ENCODE measurements at places on chromosomes 4 and X. TPM values are rescaled to one million over a fixed set of nuclear protein-coding genes. Genes with fewer than 3 reads are reported as not detected.

Gene SLC49A3
- total RNA-seq = 0.21 TPM

Gene ARR3
- not detected for total RNA-seq

Gene SYTL5
- 0.26 TPM for total RNA-seq

Gene TBC1D9
- total RNA-seq = 6.6 TPM

Gene SPACA5
- total RNA-seq = not detected

Gene HMX1
- total RNA-seq = 0.10 TPM

Data from A549 treated with AZD2906 at 1 μM for 4 hours (cell line).